Stimulated activated CD8-positive, alpha-beta memory T cell treated with anti-CD3 and anti-CD28 coated beads, Interleukin-4, amount 100 ng/mL, for 24 hours (primary cell): ENCODE measurements at places on chromosomes 6 and 20.
A peak's percentile ranks its signal among the peaks of the same experiment; 100 is the strongest.

DNA sequence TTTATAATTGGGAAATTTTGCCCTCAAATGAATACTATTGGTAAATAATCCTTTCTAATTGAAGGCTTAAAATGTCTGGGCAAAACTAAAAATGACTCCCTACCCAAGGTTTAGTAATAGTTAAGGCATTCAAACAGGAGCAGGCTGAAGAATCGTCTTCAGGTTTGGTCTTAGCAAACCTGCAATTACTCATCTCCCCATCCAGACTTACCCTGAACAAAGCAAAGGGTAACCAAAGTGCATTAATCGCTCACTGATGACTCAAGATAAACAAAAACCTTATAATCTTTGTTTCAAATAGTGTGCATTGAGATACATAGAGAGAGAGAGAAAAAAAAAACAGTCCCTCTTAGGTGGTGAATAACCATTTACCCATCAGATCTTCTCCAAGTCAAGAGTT lies 225.5 kb downstream of the BMP2 start:
- DNase-seq = no peak

- DNase-seq = no peak
These were observed 754.6 kb upstream of the MMS22L start for GRCh38 chr6:98037571-98037970.

DNA sequence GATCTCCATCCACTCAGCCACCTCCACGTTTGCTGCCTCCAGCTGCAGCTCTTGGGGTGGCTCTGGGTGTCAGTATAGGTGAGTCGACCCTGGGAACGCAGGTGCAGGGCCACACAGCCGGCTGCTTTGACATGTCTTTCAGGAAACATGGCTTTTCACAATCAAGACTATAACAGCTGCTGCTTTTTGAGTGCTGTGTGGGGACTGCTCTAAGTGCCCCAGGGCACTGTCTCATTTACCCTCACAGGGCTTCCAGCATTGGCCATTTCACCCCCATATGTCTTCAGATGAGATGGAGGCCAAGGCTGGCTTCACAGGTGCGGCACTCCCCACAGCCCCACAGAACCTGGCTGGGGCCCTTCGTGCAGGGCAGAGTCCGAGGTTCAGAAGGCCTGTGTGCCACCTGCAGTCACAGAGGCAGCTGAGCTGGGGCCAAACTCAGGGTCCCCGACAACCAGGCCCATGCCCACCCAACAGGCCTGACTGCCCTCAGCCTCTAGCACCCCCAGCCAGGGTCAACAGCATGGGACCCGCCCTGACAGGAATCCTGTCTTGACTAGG lies 14.9 kb upstream of the CST7 start:
- DNase-seq = no peak

- DNase-seq = no peak
These were observed 39.4 kb upstream of the EEF1A1 start for GRCh38 chr6:73560182-73560732.

DNA sequence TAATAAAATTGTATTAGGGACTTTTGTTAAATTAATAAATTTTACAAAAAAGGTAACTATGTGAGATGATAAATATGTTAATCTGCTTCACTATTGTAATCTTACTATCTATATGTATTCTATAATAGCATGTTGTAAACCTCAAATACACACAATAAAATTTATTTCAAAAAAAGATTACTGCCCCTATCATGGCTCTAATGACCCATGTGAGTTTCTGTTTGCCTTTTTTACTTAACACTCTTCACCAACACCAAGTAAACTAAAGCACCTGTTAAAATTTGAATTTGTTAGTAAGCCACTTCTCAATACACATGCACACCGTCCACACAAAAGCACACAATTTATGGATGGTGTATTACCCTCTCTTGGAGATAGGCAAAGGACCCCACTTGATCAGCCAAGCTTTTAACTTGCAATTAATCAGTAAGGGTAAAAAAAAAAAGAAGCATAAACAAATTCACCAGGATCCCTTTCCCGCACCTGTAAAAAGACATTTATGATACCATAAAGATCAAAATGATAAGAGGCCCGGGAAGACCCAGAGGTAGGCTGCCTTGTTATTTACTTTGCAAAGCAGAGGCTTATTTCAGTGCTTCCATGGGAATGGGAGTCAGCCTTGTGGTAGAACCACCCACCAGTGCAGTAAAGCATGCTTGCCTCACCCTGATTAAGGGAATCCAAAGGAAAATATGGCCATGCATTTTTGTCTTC lies 28.6 kb upstream of the PKHD1 start:
- DNase-seq = no peak

DNA sequence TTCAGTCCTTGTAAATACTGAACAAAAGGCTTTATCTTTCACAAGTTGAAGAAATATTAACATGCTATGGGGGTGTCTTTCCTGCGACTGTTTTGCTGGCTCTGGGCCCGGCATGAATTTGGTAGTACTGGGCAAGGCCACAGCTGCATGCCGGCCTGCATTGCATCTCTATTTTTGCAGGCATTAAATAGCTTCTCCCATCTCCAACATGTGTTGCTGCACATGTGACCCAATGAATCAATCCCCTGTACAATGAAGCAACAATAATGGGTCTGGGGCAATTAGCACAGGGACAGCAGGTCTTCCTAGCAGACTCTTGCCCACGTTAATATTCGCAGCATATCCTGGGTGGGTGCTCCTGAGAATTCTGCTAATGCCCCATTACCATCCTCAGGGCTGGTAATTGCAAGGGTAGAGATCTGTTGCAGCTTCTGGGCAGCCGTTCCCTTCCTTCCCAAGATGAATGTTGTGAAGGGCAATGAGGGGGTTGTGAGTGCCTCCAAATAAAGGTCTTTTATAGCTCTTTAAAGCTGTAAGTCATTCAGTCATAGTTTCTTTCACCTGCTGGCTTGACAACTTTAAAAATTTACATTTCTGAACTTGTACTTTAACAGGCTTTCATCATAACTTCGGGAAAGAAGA lies 24.3 kb upstream of the CDYL start:
- DNase-seq = no peak

GRCh38 chr20:18164356-18164755 lies 26.7 kb downstream of the KAT14 start:
- no peak for DNase-seq

DNA sequence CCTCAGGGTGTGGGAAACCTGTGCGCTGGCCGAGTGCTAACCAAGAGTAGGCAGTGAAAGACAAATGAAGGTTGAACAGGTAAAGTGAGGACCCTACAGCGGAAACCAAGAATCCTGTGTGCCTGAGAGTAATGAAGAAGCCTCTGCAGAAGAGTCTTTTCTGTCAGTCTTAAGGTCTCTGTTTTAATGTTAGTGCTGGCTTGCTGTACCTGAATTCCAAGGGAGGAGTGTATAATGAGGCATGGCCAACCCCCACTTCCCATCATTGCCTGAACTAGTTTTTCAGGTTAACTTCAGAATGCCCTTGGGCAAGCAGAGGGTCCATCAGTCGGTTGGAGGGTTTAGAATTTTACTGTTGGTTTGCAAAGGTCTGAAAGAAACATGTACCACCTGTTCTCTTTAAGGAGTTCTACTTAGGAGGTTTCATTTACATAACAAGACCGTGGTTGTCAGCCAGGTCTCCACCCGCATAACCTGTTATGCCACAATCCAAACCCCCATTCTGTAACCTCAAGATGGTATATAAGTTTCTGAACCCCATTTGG lies 589 bp upstream of the PDCD2 start:
- DNase-seq = no peak

GRCh38 chr20:62856931-62857619 lies 4.5 kb downstream of the TCFL5 start:
- no peak for DNase-seq

GRCh38 chr6:108850669-108851465 lies 2.6 kb downstream of the ARMC2 start:
- DNase-seq = no peak

DNA sequence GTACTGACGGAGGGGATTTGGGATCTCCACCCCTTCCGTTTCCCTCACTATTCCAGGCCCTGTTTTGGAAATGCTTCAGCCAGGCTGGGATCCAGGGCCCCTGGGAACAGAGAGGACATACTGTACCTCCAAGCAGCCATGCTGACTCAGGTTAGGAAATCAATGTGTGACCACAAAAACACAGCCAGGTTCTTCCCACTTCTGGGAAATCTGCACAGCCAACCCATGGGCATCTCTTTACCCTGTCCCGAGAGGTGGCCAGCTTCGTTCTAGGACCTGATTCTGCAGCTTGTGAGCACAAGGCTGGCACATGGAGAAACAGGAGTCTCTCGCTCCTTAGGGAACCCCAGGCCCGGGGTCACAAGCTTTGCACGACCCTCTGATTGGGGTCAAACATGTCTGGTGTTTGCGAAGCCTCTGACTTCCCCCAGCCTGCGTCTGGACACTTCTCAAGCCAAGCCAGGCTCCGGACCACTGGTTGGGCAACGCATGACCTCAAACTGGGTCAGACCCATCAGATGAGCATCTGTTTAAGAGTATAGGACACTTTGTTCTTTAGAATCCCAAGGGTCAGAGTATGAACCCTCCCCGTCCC lies 8.3 kb upstream of the TTPAL start:
- DNase-seq = no peak

- DNase-seq = no peak
These were observed 144.6 kb downstream of the SOBP start for GRCh38 chr6:107634324-107635056.

DNA sequence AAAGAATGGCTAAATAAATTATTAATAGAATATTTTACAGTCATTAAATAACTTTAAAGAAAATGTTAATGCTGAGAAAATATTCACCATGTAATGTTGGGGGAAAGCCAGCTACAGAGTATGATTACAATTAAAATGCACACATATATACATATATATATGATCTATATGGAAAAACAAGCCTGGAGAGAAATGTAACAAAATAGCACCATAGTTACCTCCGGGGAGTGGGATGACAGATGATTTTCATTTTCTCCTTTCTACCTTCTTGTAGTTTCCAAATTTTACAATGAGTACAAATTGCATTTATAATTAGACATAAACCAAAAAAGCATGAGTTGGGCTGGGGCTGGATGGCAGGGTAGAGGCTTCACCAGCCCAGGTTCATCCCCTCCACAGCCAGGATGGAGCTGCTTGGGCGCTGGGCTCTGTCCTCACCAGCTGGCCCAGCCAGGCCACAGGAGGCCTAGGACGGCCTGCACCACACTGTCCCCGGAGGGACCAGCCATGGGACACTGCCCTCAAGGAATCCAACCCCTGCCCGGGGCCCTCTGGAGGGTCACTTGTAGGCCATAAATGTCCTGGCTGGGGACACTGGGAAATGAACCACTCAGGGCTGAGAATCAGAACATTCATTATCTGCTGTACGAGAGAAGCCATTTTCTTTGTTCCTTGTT lies 10.3 kb downstream of the C20orf203 start:
- no peak for DNase-seq

DNA sequence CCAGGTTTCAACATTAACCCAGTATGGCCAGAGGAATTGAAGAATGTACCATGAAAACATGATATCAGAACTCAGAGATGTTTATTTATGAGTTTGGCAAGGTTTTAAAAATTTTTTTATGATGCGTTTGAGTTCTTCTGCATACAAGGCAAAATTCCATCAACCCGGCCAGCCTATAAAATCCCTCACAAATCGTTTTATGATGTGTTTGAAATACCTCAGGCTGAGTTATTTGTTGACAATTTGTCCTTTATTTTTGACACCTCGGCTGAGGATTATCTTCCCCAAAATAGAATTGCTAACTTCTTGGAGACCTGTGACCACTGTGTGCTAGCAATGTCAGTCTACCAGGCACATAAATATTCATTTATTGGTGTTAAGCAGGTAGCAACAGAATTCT lies 91.9 kb upstream of the SLC24A3 start:
- no peak for DNase-seq

GRCh38 chr20:45138561-45139300 lies 14.5 kb upstream of the WFDC12 start:
- peak; percentile 44 for DNase-seq

- no peak for DNase-seq
These were observed 194.6 kb downstream of the OTOR start for GRCh38 chr20:16942756-16943155.

GRCh38 chr20:39751557-39752137 lies 789.5 kb downstream of the DHX35 start:
- no peak for DNase-seq
